ENCODE measurements at places on chromosomes 1 and 21.

GRCh38 chr1:53366901-53367502, 39.1 kb upstream of the LRP8 start:
- DNase-seq, result no peak

DNA sequence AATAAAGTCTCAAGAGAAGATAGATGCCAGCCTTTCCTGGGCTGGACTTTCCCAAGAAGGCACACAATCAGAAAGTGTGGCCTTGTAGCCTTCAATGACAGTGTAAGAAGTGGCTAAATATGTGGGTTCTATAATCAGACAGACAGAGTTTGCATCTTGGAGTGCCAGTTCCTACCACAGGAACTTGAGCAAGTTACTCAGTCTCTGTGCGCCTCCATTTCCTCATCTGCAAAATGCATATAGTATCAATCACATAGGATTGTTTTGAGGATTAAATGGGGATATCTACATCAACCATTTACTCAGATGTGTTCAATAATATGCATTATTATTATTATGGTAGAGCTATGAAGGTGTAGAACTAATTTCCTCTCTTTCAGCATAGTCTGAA, 176.8 kb upstream of the PTBP2 start:
- DNase-seq, result no peak

- DNase-seq, result no peak
These were observed 169.7 kb upstream of the UBE2U start for GRCh38 chr1:64033667-64034220.

DNA sequence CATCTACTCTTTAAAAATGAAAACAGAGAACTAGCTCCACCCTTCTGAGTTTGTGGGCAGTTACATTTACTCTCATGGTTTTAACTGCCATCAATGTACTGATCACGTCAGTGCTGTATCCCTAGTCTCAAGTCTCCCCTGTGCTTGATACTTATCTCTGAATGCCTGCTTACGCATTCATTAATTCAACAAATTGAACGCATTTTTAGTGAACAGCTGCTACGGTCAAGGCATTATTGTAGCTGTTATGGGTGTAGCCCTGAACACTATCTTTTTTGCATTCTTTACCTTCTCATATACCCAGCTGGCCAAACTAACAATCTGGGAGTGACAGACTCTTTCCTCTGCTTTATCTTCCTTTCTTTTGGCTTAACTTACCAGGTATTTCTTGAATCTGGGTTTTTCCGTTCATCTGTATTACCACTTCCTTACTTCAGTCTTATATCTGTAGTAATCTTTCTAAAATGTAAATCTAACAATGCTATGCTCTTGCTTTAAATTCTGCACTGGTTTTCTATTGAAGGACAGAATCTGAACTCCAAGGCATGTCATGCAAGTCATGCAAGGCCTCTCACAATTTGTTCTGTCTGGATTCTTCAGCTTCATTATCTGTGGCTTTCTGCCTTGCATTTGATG, 33.3 kb downstream of the SMG7 start:
- no peak for DNase-seq

- DNase-seq, result no peak
These were observed 166.4 kb upstream of the PROX1 start for GRCh38 chr1:213821175-213821942.

- DNase-seq, result no peak
These were observed 20.6 kb downstream of the COL6A2 start for GRCh38 chr21:46118316-46119143.

GRCh38 chr1:115539736-115540135, 102.0 kb upstream of the VANGL1 start:
- DNase-seq, result no peak

DNA sequence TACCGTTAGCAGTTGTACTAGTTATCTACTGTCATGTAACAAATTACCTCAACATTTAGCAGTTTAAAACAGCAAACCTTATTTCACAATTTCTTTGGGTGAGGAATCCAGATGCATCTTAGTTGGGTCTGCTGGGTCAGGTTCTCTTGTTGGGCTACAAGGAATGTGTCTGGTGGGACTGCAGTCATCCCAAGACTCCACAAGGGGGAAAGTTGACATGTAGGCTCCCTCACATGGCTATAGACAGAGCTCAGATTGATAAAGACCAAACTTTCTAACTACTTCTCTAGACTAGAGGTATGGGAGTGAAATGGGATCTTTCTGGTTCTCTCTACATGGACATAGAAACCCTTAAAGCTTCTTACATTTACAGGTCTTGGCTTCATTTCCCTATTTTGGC, 160.9 kb downstream of the UCK2 start:
- DNase-seq, result no peak

- no peak for DNase-seq
These were observed 77.0 kb downstream of the RWDD3 start for GRCh38 chr1:95311014-95311413.

DNA sequence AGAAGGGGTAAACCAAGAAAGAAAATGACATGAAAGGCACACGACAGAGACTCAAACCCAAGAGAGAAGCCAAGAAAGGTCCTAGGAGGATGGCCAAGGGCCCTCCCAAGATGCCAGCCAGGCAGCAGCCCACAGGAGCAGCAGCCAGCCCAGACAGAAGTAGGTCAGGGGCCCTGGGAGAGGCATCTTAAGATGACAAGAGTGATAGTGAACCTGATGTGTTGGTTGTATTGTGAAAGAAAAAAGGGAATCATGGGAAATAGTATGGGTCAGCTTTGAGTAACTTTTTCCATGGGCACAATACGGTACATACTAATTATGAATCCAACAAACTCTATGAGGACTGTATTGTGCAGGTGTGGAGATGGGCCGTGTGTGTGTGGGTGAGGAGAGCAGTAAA, 3.3 kb downstream of the CCSAP start:
- DNase-seq, result no peak

DNA sequence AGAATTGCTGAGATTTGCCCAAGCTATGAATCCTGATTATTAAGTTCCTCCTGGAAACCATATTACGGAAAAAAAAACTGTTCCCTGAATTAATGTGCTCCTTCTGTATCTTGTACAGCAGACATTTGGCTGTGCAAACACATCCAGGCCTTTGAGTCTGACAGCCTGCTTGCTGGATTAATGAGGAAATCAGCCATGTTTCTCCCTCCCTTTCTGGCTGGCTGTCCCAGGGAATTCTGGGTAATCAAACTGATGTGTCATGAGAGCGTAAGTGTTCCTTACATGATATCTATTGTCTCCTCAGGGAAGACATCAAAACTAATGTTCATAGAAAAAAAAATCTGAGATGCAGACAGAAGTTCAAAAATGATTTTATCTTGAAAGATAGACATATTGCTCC, 18.8 kb downstream of the PGBD5 start:
- DNase-seq, result no peak

- peak; percentile 57 for DNase-seq
These were observed 12.2 kb downstream of the ADAMTSL4 start for GRCh38 chr1:150561254-150561973.

- DNase-seq, result no peak
These were observed 151.8 kb downstream of the EIF4G3 start for GRCh38 chr1:21024918-21025317.

DNA sequence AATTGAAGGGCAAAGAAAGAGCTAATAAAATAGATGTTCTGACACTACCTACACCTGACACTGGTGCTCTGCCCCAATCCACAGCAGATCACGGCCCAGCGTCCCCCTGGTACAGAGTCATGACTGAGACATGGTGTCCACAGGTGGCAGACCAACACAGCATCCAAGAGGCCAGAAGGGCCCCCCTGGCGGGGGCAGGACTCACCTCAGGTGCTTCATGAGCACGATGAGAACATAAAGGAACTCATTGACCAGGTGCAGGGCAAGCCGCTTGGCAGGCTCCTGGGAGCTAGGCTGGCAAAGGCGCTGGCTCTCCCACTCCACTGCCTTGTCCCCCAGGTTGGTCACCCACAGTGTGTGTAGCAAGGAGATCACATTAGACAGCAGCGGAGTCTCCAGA, 20.4 kb downstream of the MRAP start:
- no peak for DNase-seq

GRCh38 chr21:16891821-16892220, 621.0 kb upstream of the CXADR start:
- DNase-seq, result no peak

GRCh38 chr1:220921498-220921897, 42.3 kb downstream of the HLX start:
- no peak for DNase-seq

DNA sequence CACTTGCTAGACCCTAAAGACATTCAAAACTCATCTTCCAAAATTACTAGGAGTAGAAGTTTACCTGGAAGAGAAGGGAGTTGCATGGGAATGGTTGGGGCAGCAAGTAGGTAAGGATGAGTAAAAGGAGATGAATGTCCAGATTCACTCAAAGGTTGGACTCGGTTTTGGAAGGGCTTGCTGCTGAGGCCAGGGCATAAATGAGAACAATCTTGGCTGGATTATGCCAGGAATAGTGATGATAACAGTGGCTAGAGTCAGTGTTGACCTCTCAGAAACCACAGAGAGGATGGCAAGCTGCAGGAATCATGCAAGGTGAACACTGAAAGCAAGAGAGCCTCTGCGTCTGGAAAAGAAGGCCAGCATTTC, 43.4 kb downstream of the C8A start:
- no peak for DNase-seq

DNA sequence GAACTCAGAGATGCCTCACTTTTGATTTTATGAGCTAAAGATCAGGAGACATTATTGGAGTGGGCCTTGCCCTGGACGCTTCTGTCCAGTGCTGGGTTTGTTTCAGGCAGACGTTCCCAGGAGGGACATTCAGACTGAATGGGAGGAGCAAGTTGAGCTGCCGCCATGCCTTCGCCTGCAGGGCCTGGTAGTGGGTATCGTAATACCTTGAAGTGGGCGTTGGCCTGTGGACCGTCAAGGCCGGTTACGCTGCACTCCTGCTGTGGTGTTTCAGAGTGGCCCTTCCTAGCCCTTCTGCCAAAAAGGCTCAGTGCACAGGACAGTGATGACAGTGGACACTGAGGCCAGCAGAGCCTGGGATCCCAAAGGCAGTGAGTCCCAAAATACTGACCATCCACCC, 1.6 kb downstream of the FAM3B start:
- DNase-seq, result no peak

GRCh38 chr1:209845408-209845725, 17.6 kb downstream of the UTP25 start:
- DNase-seq, result no peak

DNA sequence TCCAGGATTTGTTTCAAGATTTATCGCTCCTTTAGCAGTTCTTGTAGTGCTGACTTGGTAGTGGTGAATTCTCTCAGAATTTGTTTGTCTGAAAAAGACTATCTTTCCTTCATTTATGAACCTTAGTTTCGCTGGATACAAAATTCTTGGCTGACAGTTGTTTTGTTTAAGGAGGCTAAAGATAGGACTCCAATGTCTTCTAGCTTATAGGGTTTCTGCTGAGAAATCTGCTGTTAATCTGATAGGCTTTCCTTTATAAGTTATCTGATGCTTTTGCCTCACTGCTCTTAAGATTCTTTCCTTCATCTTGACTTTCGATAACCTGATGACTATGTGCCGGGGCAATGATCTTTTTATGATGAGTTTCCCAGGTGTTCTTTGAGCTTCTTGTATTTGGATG, 28.9 kb downstream of the RPAP2 start:
- DNase-seq, result no peak

GRCh38 chr1:246497331-246497915, 9.7 kb downstream of the SMYD3 start:
- peak; percentile 3 for DNase-seq

- no peak for DNase-seq
These were observed 133.4 kb downstream of the PLPPR5 start for GRCh38 chr1:98870959-98871903.

GRCh38 chr1:33367485-33368405, 46.8 kb upstream of the A3GALT2 start:
- no peak for DNase-seq

DNA sequence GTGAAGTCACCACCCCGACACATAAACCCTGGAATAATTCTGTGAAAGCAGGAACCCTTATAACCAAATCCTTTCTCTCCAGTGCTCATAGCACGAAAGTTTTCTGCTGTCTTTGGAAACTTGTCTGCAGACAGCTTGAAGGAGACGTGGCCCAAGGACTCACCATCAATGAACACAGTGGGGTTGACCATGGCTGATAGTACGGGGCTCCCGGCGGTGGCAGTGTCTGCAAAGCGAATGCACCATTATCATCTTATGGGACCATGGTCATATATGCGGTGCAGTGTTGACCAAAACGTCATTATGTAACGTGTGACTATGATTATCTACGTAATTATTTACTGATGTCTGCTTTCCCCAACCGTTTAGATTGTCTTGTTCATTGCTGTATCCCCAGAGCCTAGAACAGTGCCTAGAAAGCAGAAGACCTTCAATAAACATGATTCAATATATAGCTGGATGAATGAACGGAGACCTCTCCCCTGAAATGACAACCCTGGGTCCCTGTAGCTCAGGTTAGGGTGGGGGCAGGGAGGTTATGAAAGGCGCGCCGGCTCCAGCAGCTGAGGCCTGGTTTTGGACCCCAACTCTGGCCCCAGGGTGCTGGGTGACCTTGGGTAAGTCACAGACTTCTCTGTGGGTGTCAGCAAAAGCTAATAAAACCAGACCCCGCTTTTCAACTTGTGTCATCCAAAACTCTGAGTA, 128.4 kb upstream of the ZBTB40 start:
- no peak for DNase-seq

GRCh38 chr1:60672449-60672848, 409.9 kb upstream of the NFIA start:
- DNase-seq, result no peak

DNA sequence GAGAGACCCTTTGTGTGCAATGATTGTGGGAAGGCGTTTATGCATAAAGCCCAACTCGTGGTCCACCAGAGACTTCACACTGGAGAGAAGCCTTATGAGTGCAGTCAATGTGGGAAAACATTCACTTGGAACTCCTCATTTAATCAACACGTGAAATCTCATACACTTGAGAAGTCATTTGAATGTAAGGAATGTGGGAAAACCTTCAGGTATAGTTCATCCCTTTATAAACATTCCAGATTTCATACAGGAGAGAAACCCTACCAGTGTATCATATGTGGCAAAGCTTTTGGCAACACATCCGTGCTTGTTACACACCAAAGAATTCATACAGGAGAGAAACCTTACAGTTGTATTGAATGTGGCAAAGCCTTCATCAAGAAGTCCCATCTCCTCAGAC, 15.5 kb downstream of the ZNF684 start:
- DNase-seq, result no peak

- DNase-seq, result no peak
These were observed 561.3 kb downstream of the NCAM2 start for GRCh38 chr21:21559285-21560045.

- no peak for DNase-seq
These were observed 40.2 kb downstream of the HSPG2 start for GRCh38 chr1:21896652-21897532.

DNA sequence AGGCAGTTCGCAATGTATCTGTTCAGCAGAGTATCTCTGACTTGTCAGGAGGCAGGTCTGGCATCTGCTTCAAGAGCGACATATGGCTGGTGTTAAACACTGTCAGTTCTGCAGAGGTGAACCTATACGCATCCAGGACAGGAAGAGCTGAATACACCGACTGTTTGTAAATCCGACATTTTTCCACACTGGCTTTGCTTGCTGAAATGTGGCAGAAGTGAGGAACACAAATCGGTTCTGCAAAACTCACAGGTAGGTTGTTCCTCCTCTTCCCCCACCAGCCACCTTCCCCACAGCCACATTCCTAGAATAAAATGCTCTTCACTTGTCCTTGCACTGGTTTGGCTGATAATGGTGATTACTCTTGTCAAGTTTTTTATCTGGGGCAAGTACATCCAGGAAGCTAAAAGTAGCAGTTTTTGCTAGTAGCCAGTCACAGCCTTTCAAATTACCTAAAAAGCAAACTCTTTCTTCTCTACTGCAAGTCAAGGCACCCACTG, 289.2 kb downstream of the GRIK1 start:
- peak; percentile 50 for DNase-seq

GRCh38 chr1:245999697-246000637, 507.1 kb downstream of the SMYD3 start:
- no peak for DNase-seq

Measured in NCI-H524 treated with DMSO at 0.1 percent for 48 hours (cell line).